RWPE1 (cell line): ENCODE measurements at places on chromosomes 5 and 9.

- DNase-seq = peak; percentile 58
These were observed 172.1 kb upstream of the GAS1 start for GRCh38 chr9:87119328-87119881.

- no peak for DNase-seq
These were observed 1.7 kb downstream of the CCNG1 start for GRCh38 chr5:163439092-163439425.

GRCh38 chr5:131393498-131393968 is 129.7 kb downstream of the CDC42SE2 start:
- DNase-seq = no peak

GRCh38 chr9:9574080-9574479 is 1038.7 kb downstream of the PTPRD start:
- DNase-seq = no peak

DNA sequence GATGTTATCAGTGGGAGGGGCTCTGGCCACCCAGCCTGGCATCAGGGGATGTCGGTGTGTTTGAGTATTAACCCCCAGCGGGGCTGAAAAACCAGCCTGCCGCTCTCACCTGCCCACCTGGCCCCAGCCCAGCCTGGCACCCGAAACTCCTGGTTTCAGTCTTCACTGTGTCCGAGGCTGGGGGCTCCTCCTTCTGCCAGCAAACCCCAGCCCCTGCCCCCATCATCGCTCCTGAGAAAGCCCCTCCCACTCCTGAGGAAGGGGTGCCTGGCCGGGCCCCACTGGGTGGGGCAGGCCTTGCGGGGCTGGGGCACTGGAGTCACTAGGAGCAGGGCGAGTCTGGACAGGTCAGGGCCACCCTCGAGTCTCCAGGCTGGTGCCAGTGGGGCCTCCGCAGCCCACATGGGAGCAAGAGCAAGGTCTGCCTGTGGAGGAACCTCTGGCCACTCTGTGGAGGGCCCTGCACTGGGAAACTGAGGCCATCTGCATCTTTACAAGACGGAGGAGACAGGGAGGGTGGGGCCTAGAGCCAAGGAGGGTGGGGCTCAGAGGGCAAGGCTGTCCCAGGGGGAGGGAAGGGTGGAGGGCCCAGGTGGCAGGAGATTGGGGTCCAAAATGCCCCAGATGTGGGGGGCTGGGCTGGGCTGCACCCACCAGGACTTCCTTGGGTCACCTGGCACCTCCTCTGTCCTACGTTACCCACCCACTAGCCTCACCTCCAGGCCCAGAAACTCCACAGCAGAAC is 51.5 kb upstream of the NOTCH1 start:
- DNase-seq = no peak

DNA sequence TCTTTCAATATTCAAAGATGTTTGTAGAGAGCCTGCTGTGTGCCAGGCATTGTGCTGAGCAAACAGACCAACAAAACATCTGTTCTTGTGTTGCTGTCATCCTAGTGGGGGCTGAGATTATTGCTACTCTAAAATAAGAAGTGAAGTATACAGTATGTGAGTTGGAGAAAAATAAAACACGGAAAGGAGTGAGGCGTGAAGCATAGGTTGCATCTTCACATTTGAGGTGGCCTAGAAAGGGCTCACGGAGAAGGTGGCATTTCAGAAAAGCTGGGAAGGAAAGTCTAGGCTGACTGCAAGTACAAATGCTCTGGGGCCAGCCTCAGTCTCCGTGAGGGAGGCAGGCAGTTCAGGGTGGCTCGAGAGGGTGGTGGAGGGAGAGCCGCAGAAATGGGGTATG is 80.3 kb downstream of the CSNK1A1 start:
- no peak for DNase-seq

GRCh38 chr9:93533863-93534262 is 42.5 kb upstream of the PHF2 start:
- no peak for DNase-seq

- DNase-seq = no peak
These were observed 821 bp upstream of the VCP start for GRCh38 chr9:35073279-35073612.

DNA sequence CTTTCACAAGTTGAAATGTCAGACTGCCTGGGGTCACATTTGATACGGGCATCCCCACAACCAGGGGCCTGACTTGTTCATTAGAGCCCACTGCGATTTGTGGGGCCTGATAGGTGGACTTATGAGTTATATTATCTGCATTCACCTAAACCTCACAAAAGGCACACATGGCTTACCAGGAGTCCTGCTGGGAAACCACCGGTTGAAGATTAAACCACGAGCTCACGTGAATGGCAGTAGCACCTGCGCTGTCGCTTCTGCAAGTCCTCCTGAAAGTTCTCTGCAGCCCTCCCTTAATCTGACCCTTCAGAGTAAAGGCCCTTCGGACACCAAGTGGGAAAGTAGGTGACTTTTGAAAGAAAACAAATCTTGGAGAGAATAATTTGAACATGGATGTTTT is 68.9 kb downstream of the PPIC start:
- no peak for DNase-seq

GRCh38 chr9:15541872-15542271 is 11.0 kb upstream of the CCDC171 start:
- DNase-seq = no peak

- DNase-seq = no peak
These were observed 66.0 kb downstream of the KLF4 start for GRCh38 chr9:107423540-107423939.

DNA sequence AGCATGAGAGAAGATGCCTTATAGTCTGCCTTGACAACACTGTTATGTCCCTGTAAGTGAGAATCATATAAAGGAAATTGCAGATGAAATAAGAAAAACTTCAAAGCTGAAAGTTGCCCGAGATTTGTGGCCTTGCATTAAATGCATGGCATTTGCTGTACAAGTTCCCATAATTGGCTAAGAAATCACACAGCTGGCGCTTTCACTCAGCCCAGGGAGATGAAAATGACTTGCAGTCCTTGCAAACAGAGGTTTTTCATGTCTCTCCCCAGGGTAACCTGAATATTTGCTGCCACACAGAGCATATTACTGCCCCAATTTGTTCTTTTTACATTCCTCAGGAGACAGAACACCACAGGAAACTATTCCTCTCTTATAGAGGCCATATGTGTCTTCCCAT is 174.8 kb downstream of the FAM114A2 start:
- no peak for DNase-seq

- peak; percentile 44 for DNase-seq
These were observed 14.6 kb downstream of the IL33 start for GRCh38 chr9:6230037-6230780.

DNA sequence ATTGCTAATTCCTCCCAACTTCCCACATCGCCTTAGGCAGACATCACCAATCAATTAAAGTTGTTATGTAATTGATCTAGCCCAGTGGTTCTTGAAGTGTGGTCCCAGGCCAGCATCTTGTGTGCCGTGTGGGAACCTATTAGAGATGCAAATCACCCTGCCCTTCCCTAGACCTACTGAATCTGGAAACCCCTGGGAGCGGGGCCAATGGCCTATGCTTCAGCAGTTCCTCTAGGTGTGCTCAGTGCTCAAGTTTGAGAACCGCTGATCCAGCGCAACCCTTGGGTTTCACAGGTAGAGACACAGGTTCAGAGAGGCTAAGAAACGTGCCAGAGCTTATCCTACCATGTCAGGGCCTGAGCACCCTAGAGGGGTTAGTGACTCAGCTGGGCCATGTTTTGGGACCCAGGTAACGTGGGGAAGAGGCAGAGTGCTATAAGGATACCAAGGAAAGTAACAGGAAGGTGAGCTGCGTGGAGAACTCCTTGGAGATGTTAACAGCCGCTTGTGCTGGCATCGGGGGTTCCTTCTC is 4.4 kb downstream of the SLC34A1 start:
- DNase-seq = peak; percentile 67

- no peak for DNase-seq
These were observed 503.6 kb upstream of the TUSC1 start for GRCh38 chr9:26181836-26182235.
